Mesenteric fat pad (tissue), 1 donor: ENCODE measurements at places on chromosomes 12 and 14. TPM values are rescaled to one million over a fixed set of nuclear protein-coding genes. Genes with fewer than 3 reads are reported as not detected.

The SPIC gene
- not detected for total RNA-seq

The KCNC2 gene
- total RNA-seq: not detected

- no peak for DNase-seq
Measured at GRCh38 chr12:18653465-18653864, 84.3 kb downstream of the PLCZ1 start.

GRCh38 chr14:32381869-32382268, 52.8 kb downstream of the AKAP6 start:
- DNase-seq: no peak

DNA sequence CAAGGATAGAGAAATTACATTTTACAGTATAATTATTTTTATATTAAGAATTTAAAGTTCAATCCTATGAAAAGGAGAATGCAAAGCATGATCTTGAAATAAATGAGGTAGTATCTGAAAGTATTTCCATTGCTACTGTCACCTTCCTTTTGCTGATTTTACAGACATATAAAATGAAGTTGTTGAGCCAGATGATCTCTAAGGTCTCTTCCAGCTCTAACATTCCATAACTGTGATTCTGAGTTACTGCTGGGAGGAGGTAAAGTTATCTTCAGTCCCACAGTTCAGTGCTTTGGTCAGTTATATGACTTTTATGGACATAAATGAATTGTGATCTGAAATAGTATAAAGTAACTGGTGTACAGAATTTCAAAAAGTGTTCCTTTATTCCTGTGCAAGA, 52.8 kb downstream of the SLC38A6 start:
- DNase-seq: no peak

DNA sequence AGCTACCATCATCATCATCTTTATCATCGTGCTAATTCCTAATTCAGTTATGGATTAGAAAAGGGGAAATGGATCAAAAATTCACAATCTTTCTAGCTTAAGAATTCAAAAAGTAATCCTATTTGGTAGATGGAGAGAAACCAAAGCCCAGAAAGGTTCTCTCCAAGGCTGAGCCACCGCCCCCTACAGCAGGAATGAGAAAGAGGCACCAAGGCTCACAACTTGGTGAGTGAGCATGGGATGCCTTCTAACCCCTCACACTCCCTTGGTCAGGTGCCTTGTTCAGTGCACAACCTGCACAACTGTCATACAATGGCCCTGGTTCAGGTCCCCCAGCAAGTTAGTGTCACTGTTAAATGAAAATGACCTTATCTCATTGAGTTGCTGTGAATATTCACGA, 171.5 kb downstream of the ANO2 start:
- DNase-seq: no peak

DNA sequence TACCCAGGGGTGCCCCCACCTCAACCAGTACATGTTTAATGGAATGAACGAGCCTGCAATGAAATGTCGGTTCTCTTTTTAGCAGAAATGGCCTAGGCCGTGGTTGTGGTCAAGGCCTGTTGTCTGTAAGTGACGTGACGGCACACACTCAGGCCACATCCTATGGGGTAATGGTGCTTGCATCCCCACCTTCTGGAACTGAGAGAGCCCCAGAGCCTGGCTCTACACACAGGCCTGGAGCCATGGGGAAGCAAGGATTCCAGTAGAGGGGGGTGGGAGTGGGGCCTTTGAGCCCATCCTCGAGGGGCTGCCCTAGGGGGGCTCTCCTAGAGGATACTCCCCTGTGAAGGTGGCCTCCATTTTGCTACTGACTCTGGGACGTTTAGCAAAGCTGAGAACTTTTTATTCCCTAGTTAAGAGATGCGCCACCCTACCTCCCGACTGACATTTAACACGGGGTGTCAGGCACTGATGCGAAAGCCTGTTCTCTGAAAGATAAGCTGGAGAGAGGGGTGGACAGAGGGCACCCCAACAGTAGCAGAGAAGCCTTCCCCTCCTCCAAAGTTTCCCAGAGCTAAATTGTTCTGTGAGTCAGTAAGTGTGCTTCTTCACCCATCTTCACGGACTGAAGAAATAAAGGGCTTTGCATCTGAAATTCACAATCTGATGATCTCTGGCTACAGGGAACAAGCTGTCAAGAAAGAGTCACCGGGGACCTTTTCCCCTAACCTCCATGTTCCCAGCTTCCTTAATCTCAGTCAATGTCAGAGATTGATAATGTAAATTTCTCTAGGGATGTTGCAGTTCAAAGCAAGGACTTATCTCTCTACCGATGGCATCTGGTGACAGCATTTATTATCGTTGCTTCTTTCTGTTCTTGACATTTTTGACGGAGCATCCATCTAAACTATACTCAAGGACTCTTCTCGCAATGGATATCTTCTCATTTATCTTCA, 6.8 kb downstream of the RIN3 start:
- DNase-seq: peak; percentile 64

DNA sequence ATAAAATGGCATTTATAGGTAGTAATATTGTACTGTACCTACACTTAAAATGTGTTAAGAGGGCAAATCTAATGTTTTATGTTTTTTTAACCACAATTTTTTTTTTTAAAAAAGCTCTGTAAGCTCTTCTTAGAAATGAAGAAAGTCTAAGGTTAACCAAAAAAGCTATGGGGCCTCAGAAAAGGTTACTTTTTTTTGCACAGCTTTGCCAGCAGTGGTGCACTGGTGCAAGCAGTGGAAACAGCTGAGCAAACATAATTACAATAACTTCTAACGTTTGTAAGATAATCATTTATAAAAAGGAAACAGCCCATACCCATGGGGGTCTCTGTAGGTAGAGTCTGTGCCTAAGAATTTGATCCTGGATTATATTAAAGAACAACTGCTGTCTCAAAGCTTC, 85.1 kb upstream of the NID2 start:
- no peak for DNase-seq

DNA sequence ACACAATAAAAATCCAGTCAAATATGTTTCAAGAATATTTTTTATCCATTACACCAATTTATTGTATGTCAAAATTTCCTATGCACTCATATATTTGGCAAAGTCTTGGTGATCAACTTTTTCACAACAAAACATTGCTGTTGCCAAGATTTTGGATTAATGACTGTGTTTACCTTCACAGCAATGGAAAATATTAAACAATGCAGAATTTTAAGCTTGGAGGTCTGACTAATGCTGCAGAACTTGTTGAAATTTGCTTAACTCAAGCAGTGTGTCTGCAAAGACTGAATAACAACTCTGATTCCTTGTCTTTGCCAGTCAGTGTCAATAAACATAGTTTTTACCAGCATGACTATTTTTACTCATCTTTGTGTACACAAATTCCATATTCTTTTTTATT, 336.4 kb downstream of the CCER1 start:
- no peak for DNase-seq
